ENCODE measurements at places on chromosomes 5 and 9.
A peak's percentile ranks its signal among the peaks of the same experiment; 100 is the strongest.

- peak; percentile 19 for DNase-seq
Observed at GRCh38 chr5:120942596-120943350, 478.7 kb downstream of the PRR16 start.

DNA sequence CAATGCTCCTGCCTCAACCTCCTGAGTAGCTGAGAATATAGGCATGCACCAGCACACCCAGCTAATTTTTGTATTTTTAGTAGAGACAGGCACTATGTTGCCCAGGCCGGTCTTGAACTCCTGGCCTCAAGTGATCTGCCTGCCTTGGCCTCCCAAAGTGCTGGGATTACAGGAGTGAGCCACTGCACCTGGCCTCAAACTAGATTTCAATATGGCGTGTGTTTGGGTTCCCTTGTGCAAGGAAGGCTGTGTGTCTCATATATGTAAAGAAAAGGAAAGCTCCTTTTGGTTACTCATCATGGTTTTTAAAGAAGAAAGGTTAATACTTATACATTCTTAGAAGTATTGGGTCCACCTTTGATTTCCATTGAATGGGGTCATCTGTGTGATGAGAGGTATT, 70.7 kb downstream of the ANKRD33B start:
- DNase-seq, result no peak

- DNase-seq, result no peak
Observed at GRCh38 chr5:28399211-28399610, 1360.8 kb upstream of the CDH9 start.

GRCh38 chr5:91212714-91213092, 170.4 kb downstream of the ARRDC3 start:
- DNase-seq, result peak; percentile 72

DNA sequence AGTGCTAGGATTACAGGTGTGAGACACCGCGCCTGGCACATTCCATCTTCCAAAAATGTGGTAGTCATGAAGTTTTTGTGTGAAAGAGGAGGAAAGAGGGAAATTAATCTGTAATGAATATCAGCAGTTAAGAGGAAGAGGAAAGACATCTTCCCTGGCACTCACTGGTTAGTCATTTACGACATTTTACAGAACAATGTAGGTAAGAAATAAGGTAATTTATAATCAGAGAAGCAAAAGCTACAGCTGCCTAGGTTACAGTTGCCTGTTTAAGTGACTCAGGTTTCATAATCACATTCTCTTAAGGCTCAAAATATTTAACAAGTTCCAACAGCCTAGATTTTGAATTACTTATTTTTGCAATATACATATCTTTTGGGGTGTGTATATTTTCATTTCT, 26.9 kb downstream of the CNOT6 start:
- DNase-seq, result no peak
